ENCODE measurements at places on chromosomes 5 and 9.

GRCh38 chr9:88996921-88997235, 5.6 kb downstream of the S1PR3 start:
- no peak for DNase-seq

- DNase-seq = no peak
These were observed 19.0 kb upstream of the TBC1D9B start for GRCh38 chr5:179926657-179927056.

DNA sequence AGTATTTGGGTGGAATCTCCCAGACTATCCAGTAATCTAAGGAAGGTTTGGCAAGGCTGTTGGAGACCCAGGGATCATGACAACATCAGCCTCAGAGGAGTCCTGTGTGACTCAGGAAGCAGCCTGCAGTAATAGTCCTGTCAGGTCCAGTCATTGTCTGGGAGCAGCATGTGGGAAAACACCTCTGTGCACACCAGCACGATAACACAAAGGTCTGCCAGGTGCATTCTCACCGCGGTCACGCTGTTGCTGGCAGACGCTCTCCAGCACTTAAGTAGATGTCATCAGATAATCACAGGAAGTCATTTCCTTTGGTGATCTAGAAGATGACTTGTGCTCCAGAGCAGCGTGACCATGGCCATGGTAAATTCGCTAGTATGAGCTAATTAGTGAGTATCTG, 99.2 kb upstream of the IQGAP2 start:
- no peak for DNase-seq

DNA sequence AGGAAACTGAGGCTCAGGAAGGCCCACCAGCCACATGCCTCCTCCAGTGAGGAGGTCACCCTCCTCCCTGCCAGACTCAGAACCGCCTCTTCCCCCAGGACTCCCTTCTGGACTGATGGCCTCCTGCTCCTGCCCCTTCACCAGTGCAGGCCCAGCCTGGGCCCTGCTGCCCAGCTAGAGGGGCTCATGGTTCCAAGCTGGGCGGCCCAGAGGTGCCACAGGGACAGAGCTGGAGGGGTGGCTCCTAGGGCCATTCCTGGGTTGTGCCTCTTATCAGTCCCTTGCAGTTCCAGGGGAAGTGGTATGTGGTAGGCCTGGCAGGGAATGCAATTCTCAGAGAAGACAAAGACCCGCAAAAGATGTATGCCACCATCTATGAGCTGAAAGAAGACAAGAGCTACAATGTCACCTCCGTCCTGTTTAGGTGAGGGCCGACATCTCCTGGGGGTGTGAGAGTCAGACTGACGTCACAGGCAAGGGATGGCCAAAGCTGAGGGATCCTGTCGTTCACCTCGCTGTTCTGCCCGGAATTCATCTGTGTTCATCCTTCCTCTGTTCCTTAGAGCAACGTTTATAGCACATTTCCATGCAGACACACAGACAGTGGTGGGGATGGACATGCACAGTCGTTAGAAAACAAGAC, 819 bp downstream of the LCN2 start:
- DNase-seq = no peak

GRCh38 chr9:123615381-123615780, 259.4 kb downstream of the CRB2 start:
- DNase-seq = no peak

DNA sequence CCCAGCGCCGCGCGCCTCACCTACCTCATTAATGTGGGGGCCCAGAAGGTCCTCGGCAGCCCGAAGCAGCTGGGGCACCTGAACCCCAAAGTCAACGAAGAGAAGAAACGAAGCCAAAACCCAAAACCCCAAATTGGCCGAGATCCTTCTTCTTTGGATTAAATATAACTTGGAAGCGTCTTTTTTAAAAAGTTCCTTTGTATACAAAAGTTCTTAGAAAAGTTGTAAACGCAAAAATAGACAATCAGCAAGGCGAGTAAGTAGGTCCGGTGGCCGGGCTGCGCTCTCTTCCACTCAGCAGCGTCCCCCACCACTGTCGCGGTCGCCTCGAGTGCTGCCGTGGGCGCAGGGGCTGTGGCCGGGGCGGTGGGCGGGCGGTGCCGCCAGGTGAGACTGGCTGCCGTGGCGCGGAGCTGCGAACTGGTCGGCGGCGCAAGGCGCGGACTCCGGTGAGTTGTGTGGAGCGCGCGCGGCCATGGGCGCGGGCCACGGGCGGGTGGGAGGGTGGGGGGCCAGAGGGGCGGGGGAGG, 360 bp downstream of the KLF4 start:
- DNase-seq = no peak

DNA sequence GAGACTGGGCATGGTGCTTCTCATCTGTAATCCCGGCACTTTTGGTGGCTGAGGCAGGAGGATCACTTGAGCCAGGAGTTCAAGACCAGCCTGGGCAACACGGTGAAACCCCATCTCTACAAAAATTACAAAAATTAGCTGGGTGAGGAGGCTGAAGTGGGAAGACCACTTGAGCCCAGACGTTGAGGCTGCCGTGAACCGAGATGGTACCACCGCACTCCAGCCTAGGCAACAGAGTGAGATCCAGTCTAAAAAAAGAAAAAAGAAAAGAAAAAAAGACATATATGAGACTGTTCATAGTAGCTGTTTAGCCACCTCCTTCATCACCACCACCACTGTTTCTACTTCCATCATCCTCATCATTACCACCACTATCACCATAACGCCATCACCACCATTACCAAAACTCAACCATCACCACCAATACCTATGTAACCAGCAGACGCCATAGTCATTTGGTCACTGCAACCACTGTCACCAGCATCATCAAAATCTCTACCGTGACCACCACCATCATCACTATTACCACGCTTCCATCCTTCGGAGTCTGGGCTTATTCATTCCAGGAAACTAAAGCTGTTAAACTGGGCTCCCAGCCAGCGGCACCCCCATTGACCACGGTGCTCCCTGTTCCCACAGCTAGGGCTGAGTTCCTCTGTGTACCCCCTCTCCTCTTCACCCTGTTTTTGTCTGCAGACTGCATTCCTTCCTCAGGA, 8.4 kb upstream of the KIF12 start:
- no peak for DNase-seq

GRCh38 chr5:73136055-73136562, 15.7 kb downstream of the TMEM171 start:
- DNase-seq = no peak

DNA sequence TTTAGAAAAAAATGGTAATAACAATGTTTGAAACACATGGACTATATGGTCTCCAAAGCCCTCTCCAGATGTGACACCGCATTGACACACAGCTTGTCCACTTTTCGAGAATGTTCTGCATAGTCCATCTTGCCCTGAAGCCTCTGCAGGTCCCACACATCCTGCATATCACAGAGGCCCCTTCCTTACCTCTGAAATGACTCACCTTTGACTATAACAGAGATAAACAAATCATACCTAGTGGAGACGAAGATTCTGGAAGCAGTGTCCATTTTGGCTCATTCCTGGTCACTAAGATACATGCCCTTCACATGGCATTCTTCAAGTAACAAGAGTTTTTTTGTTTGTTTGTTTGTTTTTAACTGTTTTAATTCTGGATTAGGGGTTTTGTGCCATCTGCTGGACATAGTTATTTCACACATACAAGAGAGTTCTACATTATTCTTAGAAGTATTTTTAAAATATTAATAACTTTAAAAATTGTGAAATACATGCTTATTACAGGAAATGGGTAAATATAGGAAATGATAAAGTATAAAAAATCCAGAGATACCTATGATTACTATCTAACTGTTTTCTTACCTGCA, 5.1 kb downstream of the ARL14EPL start:
- no peak for DNase-seq

GRCh38 chr5:83493644-83494043, 22.1 kb downstream of the VCAN start:
- DNase-seq = no peak

- DNase-seq = no peak
These were observed 23.2 kb downstream of the TLE1 start for GRCh38 chr9:81666123-81666522.

DNA sequence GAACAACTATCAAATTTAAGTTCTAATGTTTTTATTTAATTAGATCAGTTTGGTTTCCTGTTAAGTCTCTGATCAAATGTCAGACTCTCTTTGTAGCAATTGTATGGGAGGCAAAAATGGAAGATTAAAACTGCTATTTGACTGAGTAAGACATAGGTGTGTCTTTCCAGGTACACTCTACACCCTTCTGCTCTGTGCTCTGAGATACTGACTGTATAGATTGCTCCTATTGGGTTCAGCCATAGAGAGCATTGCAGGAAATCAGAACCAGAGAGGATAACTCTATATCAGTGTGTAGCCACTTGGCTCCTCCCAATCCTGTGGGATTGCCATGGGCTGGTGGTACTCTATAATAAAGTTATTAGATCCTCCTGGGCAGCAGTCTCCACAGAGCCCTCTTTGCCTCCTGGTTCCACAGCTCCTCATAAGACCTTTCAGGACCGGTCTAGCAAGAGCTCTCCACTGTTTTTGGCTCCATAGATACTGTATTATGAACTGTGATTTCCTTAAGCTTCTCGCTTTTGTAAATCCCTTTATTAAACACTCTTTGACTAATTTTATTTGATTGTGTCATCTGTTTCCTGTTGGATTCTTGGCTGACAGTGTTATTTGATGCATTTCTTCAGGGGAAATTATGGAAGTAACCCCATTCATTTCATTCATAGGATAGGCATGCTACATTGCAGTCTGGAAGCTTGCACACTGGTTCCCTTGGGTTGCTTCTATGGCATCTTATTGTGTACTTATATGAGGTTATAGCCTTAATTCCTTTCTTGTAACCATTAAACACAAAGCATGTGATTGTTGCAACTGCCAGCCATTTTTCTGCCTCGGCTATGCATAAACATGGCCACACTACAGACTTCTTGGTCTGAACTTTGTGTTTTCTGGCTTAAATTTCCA, 115.6 kb downstream of the VCAN start:
- no peak for DNase-seq

GRCh38 chr9:36590231-36590630, 17.5 kb downstream of the MELK start:
- no peak for DNase-seq

DNA sequence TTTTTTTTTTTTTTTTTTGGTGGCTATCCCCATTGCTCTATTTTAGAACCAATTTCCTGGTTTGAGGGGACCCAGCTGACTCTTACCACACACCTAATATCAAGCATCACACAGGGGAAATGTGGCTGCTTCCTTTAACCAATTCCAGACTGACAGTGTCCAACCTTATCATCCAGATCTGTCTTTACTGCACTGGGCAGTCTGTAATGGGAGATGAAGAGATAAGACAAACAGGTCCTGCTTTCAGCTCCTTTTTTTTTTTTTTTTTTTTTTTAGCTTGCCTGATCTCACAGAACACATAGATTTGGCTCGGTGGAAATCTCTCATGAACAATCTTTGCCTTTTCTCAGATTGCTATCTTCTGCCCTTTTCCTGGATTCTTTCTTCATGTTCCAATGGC, 198.8 kb upstream of the TYRP1 start:
- no peak for DNase-seq

GRCh38 chr5:144088206-144089064, 82.0 kb downstream of the YIPF5 start:
- DNase-seq = peak; percentile 27

- DNase-seq = no peak
These were observed 662.4 kb upstream of the PTPRD start for GRCh38 chr9:11275158-11275695.

DNA sequence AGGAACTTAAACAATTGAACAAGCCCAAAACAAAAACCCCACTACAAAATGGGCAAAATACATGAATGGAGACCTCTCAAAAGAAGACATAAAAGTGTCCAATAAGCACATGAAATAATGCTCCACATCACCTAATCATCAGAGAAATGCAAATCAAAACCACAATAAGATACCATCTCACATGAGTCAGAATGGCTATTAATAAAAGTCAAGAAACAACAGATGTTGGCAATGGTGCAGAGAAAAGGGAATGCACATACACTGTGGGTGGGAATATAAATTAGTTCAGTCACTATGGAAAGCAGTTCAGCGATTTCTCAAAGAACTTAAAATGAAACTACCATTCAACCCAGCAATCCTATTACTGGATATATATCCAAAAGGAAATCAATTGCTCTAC, 337.4 kb upstream of the GRIA1 start:
- DNase-seq = no peak

DNA sequence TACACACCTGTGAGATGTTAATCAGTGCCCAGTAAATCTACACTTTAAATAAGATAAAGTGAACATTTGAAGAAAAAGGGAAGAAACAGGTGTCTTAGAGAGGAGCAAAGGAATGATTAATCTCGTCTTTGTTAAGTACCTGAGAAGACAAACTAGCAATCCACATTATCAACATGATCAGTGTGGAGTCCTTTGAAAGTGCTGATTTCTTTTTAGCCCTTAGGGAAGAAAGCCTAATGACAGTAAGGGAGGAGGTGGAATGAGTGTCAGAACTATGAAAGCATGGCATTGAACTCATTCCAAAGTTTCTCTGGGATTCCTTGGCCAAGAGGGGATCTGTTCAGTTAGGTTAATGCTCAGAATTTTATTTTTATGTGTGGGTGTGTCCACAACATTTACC, 1109.0 kb upstream of the ACO1 start:
- no peak for DNase-seq

DNA sequence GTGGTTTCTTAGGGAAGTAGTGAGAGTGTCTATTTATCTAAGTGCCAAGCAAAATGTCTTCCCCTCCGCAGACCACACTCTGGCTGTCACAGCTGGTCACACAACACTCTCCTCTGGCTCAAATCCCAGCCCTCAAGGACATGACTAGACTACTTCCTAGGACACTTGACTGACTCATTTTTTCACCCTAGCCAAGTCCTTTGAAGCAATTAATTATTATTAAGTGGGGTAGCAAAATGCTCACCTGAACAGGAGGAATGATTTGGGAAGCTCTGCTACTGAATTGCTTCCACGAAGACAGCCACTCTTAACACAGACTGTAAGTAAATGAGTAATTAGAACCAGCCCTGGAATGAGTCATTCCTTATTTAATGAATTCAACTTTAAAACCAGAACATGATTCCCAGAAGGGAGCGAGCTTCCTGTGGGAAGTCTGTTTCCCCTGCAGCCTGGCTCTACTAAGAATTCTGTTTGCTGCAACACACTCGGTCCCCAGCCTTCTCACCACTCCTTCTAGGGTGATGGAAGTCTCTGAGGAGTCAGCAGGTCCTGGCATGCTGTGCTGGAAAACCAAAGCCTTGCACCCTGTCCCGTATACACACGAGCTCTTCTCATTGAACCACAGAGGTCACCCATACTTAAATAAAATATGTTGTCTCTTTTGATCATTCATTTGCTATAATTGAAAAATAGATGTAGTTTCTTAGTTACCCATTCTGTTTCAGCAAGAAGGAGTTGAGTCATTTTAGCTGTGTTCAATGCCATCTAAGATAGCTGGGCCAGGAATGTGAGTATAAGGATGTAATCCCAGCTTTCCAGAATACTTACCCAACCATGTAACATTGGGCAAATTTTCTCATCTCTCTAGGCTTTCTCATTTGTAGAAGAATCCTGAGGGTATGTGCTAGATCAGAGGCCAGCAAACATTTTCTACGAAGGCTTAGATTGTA, 218.6 kb upstream of the RASEF start:
- peak; percentile 39 for DNase-seq

DNA sequence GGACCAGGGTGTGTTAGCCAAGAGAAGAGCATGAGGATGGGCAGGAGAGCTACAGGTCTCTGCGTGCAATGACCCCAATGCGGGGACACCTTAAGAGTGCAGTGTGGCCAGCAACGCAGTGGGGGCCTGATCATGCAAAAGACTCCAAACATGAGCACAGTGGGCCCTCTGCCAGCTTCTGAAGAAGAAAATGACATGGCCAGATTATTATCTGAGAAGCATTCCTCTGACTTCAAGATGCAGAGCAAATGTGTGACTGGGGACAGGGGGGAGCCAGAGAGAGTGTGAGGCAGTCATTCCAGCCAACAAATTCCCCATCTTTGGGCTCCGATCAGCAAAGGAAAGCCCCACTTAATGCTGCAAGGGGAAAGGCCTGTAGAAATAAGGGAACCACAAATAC, 229.4 kb downstream of the CDK5RAP2 start:
- DNase-seq = no peak

Measured in AG20443 (cell line).